T-helper 22 cell (primary cell): ENCODE measurements at places on chromosomes 13 and 19.

- DNase-seq: no peak
These were observed 25.2 kb downstream of the COLGALT1 start for GRCh38 chr19:17580470-17581144.

GRCh38 chr19:48461982-48462655 is 6.7 kb downstream of the KCNJ14 start:
- no peak for DNase-seq

DNA sequence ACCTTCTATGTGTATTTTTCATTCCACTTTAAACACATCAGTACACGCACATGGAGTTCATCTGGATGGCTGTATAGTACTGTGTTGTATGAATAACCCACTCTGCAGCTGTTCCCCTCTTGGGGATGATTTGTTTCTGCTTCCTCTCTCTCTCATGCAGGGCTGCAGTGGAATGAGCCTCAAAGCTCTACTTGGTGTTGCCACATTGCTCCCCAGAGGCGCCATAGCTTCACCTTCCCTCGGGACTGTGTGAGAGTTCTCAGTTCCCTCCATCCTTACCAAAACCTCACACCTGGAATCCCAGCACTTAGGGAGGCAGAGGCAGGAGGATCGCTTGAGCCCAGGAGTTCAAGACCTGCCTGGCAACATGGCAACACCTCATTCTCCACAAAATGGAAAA is 28.4 kb upstream of the GPR183 start:
- DNase-seq: no peak

- no peak for DNase-seq
These were observed 23.8 kb downstream of the CYP4F12 start for GRCh38 chr19:15696654-15697194.

DNA sequence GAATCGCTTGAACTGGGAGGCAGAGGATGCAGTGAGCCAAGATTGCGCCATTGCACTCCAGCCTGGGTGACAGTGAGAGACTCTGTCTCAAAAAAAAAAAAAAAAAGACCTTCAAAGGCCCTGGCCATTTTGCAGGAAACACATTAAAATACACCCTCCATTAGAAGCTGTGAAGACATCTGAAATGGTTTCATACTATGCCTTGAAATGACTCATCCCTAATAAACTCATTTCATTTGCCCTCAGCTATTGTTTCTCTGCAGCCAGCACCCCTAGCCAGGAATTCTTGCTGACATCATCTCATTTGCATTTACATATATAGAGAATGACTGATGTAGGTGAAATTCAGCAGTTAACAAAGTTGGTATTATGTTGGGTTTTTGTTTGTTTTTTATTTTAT is 8.7 kb downstream of the EML2 start:
- no peak for DNase-seq

GRCh38 chr13:42239161-42239560 is 32.8 kb upstream of the AKAP11 start:
- DNase-seq: no peak

DNA sequence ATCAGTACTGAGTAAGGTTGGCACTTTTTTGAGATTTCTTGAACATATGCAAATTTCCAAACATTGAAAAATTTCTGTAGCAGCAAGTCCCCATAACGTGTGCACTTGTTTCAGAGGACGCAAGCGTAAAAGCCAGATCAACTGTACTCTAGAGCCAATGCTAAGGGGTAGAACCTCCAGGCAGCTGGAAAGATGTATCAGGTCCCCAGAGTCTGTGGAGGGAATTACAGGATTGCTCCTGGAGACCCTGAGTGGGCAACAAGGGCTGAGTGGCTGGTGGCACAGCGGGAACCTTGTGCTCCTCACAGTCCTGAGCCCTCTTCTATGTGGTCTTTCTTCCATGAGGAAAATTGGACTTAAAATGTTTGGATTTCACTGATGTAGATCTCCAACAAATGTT is 53.9 kb upstream of the AMER2 start:
- no peak for DNase-seq

- DNase-seq: no peak
These were observed 17.5 kb upstream of the NWD1 start for GRCh38 chr19:16702123-16702522.

DNA sequence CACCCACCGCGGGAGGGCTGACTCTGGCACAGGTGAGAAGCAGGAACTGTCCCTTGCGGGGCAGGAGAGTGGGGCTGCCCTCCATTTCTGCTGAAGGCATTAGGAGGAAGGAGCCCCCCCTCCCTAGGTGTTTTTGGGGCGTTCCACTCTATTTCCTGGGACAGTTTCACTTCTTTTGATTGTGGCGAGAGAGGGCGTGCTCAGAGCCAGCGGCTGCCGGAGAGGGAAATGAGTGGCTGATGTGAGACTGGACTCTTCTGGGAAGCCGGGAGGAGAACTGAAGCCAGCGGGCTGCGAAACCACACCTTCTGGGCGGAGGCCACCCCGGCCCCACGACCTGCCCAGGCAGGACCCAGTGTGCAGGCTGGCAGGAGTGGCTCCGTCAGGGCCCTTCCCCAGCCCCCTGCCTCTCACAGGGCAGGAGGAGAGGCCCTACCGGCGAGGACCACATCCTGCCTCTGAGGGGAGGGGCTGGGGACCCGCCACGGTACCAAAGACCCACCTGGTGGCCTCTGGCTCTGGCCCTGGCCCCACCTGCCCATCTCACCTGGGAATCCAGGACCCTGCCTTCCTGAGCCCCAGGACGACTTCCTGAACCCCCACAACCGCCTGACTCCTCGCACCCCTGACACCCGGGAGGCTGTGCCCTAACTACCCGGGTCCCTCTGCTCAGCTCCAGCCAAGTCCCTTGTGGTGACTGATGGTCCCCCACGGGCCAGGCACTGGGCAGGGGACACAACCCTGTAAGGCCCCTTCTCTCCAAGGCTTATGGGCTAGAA is 25.9 kb downstream of the MPND start:
- DNase-seq: peak; percentile 62

DNA sequence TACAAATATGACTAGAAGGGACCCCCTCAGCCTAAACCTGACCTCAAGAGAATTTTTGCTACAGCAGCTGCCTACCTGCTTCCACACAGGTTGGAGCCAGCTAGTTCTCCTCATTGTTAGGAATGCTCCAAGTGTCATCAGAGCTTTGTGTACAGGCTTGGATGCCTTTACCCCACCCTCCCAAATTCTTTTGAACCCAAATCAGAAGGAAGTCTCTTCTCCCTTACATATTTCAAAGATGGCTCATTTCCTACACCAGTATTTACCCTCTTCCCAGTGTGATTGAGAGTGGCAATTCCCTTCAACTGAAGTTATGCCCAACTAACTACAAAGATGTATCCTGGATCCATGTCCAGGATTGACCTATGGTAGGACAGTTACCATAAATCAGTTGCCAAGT is 323.2 kb downstream of the OXGR1 start:
- DNase-seq: no peak

DNA sequence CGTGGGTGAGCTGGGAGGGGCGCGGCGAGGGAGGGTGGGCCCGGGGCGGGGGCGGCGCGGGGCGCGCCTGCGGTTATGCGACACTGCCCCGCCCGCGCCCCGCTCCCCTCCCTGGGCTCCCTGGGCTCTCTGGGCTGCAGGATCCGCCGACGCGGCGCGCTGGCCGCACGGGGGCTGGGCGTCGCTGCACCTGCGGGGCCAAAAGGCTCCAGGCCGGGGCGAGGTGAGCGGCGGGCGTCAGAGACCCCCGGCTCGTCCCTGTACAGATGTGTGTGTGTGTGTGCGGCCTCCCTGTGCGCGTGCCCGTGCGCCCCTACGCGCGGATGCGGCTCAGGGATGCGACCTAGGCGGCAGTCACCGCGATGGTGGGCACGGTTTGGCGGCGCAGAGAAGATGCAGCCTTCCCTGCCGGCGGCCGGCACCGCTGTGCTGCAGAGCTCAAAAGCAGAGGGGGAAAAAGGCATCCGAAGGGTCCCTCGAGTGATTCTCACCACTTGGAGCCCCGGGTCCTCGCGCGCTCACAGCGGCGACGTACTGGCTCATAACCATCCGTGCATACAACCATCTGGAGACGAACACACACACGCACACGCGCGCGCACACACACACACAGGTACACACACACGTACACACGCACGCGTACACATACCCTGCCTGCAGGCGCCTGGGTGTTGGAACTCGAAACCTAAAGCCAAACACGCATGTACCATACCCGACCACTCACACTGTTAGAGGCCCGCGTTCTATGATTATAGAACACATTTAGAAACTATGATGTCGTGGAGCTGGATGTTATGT is 709 bp downstream of the ATP8A2 start:
- no peak for DNase-seq

DNA sequence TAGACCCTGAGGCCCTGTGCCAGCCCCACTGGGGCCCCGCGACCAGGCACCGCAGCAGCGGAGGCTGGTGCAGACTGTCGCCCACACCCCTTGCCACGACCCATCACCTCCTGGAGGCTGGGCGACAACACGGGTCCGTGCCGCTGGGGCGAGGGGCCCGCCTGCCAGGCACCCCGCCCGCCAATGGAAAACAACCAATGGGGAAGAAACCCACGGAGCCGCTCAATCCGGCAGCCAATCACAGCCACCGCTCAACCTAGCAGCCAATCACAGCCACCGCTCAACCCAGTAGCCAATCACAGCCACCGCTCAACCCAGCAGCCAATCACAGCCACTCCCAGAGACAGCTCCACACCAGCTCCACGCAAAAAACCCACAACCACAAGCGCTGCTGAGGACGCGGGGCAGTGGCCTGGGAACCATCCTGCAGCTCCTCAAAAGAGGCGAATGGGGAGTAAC is 29.7 kb downstream of the GPX4 start:
- DNase-seq: peak; percentile 80

DNA sequence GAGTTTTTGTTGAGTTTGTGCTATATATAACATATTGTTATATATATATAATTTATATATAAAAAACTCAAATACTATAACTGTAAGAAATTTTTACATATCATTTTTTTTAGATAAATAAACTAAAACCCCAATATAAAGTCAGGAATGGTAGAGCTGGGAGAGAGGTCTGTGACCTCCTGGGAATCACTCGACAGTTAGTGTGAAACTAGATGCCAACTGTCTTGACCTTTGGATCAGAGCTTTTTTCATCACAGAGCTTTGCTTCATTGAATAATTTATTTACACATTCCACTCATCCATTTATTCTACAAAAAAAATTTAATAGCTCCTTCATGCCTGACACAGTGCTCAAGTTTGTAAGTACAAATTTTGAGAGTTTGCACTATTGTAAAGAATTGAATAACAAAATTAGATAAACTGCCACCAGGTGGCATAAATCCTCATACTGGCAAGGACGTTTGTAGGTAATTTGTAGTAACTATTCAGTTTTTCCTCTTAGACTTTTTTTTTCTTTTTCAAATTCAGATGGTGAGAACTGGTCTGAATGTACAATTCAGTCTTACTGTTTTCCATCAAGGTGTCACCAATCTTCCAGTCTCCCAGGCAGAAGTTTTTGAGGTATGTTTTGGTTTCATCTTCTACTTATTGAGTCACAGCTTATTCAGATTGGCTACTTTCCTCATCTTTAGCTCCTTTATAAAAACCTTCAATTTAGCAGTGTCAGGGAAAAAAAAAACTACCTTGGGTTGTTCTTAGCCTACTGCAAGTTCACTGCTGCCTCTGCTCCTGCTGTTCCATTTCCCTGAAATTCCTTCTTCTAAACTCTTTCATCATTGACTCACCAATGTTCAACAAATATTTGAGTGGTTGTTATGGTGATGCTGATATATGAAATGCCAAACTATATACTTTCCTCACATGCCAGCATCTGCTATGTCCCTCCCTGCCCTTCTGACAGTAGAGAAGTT is 28.7 kb downstream of the LACC1 start:
- DNase-seq: no peak

DNA sequence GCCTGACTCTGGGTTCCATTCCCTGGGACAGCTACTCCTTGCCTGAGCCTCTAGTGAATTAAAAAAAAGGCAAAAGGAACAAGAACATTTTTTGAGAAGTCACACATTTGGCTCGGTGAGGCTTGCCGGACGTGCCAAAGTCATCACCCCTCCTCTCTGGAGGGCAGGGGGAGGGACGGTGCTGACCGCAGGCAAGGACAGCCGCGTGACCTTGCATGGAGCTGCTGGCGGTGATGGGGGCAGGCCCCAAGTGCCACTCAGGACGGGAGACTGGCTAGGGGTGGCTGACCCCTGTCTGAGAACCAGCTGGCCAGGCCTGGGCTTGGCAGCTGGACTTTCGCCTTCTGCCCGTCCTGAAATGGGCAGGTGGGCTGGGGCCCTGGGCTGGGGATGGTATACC is 26.4 kb downstream of the MAP2K2 start:
- DNase-seq: no peak

GRCh38 chr13:42688821-42689220 is 92.6 kb upstream of the FAM216B start:
- no peak for DNase-seq

DNA sequence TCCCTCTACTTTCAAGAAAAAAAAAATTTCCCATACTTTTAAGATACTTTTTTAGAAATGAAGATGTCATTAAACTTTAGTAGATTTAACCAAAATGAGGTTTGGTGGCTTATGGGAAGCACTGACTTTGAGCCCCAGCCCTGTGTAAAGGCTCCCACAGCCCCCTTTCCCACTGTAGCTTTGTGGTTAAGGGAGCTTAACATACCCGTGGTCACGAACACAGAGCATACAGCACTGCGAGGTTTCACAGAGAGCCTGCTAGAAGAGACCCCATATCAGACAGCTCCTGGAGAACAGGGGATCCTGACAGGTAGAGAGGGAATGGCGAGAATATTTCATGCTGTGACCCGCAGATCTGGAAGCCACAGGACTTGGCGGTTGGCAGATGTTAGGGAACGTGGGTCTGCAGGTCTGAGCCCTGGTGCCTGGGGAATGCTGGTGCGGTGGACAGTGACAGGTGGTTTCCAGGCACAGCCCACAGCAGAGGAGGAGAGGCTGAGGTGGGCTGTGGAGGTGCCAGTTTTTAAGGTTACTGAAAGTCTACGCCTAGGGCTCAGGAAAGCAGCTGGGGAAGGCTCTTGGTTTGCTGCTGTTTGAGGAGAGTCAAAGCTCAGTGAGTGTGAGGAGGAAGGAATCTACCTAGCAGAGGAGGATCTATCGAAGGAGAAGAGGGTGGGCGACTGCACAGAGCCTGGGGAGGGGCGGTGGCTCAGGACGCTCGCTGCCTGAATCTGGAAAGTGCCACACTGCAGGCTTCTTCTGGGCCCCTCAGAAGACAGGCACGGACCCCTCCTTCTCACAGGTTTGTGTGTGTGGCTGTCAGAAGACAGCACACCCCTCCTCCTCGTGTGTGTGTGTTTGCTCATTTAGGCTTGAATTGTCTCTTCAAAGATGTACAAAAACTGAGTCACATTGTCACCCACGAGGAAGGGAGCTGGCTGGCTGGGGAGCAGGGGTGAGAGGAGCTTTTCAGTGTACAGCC is 49.9 kb downstream of the SLC7A9 start:
- DNase-seq: no peak
